Muscle of leg (tissue), 16 donors: ENCODE measurements at places on chromosomes 1 and 21. TPM values are rescaled to one million over a fixed set of nuclear protein-coding genes. Genes with fewer than 3 reads are reported as not detected.

Gene PPP1R12B
- total RNA-seq, result 81.8 TPM

Gene ADAMTS4
- 7.8 TPM for total RNA-seq

Gene OR4F16
- not detected for total RNA-seq

- peak overlapping the region; percentile 83 for H3K27ac ChIP-seq
- no peaks in the 10 kb centered on the region for H3K27me3 ChIP-seq
- DNase-seq, result peak; percentile 72
- H3K4me1 ChIP-seq, result peaks cover 28% of the 10 kb centered on the region
- no peak overlapping the region for H3K4me3 ChIP-seq
Observed at GRCh38 chr21:42580793-42581321, 67.2 kb downstream of the SLC37A1 start.

GRCh38 chr1:204307334-204307883 lies 52.3 kb downstream of the PLEKHA6 start:
- peaks cover 8% of the 10 kb centered on the region for H3K4me1 ChIP-seq
- peak; percentile 74 for DNase-seq
- peak overlapping the region; percentile 18 for H3K4me3 ChIP-seq
- H3K36me3 ChIP-seq, result no peaks in the 10 kb centered on the region
- peaks cover 3% of the 10 kb centered on the region for H3K27me3 ChIP-seq

DNA sequence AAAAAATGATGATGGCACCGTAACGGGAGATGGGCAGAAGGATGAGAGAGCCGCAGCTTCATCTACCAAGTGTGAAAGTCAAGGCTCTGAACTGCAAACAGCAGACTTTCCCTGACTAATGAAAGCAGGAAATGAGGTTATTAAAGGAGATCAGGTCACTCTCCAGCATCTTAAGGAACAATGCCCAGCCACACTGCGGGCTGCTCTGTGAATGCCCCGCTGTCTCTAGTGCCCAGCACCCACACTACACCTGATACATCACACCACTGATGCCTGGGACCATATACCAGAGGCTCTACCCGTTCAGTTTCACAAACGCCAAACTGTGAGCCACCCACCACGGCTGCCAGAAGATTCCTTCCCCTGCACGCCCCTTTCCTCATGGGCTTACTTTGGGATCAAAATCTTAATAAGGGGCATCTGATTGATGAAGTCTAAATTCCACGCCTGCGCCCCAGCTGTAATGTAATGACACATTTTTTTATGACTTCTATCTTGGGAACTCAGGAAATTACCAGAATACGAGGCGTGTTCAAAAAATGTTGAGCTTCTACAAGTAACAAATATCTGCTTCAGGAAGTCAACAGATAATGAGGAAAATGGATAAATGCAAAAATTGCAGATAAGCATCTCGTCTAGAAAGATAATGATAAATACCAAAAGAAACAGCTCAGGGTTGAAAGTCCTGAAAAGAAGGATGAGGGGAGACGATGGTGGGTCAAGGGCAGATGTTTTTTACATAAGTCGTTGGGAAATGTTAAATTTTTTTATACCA lies 72.0 kb downstream of the MIS18A start:
- DNase-seq, result no peak
- no peak overlapping the region for H3K27ac ChIP-seq
- no peak overlapping the region for H3K4me3 ChIP-seq
- no peaks in the 10 kb centered on the region for H3K36me3 ChIP-seq

- H3K4me3 ChIP-seq, result no peak overlapping the region
- DNase-seq, result no peak
- no peaks in the 10 kb centered on the region for H3K36me3 ChIP-seq
Observed at GRCh38 chr1:228933753-228934152, 198.5 kb downstream of the RHOU start.

GRCh38 chr1:236257216-236257615 lies 24.5 kb downstream of the ERO1B start:
- H3K4me1 ChIP-seq, result no peaks in the 10 kb centered on the region
- H3K4me3 ChIP-seq, result no peak overlapping the region
- peak; percentile 55 for DNase-seq
- no peak overlapping the region for H3K27ac ChIP-seq
- no peaks in the 10 kb centered on the region for H3K36me3 ChIP-seq
